Adipocyte (in vitro differentiated cells): ENCODE measurements at places on chromosomes 5 and 9.

GRCh38 chr5:160155017-160155750 lies 35.9 kb upstream of the PWWP2A start:
- peak; percentile 49 for DNase-seq

- DNase-seq = no peak
Measured at GRCh38 chr5:113235884-113236283, 198.9 kb downstream of the TSSK1B start.

- peak; percentile 90 for DNase-seq
Measured at GRCh38 chr9:99105152-99106043, 485 bp downstream of the TGFBR1 start.

DNA sequence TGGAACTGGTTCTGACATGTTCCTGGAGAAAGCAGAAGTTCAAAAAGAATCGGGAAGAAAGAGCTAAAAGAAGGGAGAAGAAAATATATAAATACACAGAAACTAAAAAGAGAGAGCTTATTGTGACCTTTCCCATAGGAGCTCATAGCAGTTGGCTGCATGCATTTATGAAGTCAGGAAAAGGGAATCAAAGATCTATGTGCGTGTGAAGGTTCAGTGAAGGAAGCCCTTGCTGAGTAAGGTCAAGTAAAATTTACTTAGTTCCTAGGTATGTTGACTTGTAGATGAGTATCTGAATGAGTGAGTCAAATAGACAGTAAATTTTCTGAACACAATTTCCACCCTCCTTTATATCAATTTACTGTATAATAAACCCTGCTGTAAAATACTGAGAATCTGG lies 632.5 kb downstream of the SLCO4C1 start:
- no peak for DNase-seq
